Smooth muscle cell of the brain vasculature (primary cell): ENCODE measurements at places on chromosomes 2 and 18.

DNA sequence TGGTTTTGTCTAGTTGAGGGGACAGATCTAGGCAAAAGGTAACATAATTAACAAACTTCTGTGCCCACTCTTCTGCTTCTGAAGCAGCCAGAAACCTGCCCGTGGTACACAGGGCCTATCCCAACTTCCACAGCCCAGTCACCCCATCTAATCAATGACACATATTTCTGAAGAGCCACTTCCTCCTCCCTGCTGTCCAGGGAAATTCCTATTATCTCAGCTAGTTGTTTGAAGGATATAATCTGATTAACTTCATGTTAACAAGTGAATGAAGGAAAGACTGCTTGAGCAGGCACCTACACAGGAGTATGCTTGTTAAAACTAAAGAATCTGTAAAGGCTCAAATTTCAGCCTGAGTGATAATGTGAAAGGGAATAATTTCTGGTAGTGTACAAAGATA is 61.4 kb downstream of the CCDC148 start:
- no peak for DNase-seq

- peak; percentile 58 for DNase-seq
Observed at GRCh38 chr18:49486953-49487710, at the start of gene C18orf32. Gene C18orf32 (minus strand): TSS chr18:49487234. CDS start chr18:49483748, 3,486 bp downstream.

GRCh38 chr2:8408560-8409460 is 273.0 kb upstream of the ID2 start:
- no peak for DNase-seq

GRCh38 chr2:69376403-69376802 is 10.6 kb downstream of the GFPT1 start:
- DNase-seq = no peak

DNA sequence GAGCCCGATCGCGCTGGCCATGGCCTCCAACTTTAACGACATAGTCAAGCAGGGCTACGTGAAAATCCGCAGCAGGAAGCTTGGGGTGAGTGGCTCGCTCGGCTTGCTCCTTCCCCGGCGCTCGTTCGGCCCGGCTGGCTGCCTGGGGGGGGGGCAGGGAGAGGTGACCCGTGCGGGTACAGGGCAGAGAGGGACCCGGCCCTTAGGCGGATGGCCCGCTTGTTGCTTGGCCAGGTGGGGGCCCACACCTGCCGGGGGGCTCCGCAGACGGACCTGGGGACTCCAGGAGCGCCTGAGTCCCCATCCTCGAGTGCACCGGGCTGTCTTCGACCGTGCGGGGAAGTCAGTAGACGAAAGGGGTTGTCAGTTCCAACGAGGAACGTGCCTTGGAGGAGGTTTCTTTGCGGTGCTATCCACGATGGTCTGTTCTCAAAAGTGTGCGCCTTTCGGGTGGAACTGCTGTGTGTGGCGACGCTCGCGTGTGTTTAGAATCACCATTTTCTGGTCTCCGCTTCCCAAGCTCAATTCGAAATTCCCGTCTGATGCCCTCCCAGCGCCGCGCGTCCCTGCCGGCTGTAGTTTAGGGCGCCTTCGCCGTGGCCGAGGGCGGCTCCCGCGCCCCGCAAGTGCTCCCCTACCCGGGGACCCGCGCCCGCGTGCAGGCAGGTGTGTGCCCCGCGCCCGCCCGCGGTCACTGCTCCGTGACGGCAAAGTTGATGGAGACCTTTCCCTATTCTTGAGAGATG is 711 bp downstream of the DOK6 start:
- no peak for DNase-seq

DNA sequence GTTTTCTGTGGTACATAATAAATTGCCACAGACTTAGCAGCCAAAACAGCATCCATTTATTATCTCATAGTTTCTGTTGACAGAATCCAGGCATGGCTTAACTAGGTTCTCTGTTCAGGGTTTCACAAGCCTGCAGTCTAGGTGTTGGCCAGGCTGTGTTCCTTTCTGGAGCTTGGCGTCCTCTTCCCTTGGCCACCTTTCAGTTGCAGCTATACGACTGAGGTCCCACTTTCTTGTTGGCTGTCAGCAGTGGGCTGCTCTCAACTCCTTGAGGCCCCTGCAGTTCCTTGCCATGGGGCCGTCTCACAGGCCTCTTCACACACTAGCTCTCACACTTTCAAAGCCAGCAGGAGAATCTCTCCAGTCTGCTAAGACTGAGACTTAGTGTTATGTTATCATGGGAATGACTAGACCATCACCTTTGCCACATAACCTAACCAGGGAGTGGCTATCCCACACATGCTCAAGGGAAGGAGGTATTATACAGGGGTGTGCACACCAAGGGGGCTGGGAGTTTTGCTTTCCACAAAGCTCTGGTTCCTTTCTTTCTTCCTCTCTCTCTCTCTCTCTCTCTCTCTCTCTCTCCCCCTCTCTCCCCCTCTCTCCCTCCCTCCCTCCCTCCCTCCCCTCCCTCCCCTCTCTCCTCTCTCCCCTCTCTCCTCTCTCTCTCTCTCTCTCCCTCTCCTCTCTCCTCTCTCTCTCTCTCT is 15.8 kb downstream of the RIOK3 start:
- DNase-seq = no peak

DNA sequence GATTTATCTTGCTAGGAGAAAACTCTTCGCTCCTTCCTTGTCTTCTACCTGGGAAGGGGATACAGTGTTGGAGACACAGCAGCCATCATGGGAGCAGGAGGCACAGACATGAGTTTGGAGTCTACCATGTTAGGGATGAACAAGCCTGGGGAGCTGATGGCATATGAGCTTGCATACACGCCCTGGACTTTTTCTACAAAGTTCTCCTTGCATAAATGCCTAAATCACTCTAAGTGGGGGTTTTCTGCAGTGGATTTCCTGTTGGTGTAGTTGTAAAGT is 3.6 kb upstream of the HS1BP3 start:
- no peak for DNase-seq

GRCh38 chr2:77977471-77978063 is 455.4 kb upstream of the LRRTM4 start:
- no peak for DNase-seq

DNA sequence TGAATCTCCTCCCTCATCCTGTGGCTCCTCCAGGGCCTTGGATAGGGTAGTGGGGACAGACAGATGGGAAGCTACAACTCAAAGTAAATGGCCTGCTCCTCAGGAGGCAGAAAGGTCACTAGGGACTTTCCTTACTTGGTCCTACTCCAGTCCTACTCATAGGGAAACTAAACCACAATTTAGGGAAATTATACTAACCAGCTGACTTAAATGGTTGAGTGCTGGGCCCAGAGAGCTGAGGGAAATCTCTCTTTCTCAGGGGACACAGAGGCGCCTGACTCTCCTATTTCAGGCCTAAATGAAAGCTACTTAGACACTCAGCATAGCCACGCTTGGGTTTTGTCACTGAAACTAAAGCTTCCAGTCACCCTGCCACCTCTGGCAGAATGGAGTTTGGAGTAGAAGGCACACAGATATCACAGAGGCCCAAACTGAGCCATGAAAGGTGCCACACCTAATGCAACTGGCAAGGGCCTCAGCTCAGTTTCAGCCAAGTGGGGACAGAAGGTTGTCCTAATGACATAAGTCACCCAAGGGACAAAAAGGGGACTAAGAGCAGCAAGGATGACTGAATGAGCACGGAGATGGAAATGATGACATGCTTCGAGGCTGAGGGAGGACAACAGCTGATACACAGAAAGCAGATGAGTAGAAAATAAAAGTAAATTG is 24.0 kb downstream of the CERKL start:
- no peak for DNase-seq

GRCh38 chr2:43343573-43344304 is 117.3 kb upstream of the ZFP36L2 start:
- no peak for DNase-seq

- no peak for DNase-seq
Observed at GRCh38 chr18:56128153-56128791, 510.1 kb downstream of the TXNL1 start.

DNA sequence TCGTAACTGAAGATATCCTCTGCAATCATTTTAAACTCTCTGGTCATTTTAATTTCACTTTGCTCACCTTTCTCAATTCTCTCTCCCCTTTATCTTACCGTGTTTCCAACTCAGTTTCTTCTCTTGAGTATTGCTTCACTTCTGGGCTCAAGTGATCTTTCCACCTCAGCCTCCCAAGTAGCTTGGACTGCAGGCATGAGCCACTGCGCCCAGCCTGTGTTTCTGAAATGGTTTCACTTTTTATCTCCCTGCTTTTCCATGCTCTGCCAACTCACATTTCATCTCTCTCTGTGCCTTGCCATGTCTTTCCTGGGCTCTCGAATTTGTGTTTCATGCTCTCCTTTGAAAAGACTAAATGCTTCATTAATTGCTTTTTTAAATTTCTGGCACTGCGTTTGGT is 30.5 kb upstream of the TMEM131 start:
- no peak for DNase-seq

GRCh38 chr2:207226243-207226642 is 60.5 kb upstream of the KLF7 start:
- DNase-seq = no peak

- DNase-seq = no peak
Observed at GRCh38 chr2:96631804-96632435, 6.2 kb downstream of the KANSL3 start.

DNA sequence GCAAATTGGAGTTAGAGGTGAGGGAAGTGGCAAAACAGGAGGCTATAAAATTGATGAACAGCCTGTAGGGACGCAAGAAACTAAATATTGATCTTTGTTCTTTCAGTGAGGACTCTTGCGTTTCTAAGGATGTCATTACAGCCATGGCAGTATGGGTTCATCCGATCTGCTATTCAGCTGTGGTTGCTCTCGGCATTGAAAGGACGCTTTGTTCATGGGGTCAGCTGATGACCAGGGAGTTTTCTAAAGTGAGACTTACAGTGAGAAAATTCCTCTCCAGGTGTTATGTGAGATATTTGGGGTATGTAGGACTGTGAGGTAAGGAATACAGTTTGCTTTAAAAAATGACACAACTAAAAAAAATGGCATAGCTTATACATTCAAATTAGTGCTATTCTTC is 52.7 kb upstream of the PELI1 start:
- no peak for DNase-seq

DNA sequence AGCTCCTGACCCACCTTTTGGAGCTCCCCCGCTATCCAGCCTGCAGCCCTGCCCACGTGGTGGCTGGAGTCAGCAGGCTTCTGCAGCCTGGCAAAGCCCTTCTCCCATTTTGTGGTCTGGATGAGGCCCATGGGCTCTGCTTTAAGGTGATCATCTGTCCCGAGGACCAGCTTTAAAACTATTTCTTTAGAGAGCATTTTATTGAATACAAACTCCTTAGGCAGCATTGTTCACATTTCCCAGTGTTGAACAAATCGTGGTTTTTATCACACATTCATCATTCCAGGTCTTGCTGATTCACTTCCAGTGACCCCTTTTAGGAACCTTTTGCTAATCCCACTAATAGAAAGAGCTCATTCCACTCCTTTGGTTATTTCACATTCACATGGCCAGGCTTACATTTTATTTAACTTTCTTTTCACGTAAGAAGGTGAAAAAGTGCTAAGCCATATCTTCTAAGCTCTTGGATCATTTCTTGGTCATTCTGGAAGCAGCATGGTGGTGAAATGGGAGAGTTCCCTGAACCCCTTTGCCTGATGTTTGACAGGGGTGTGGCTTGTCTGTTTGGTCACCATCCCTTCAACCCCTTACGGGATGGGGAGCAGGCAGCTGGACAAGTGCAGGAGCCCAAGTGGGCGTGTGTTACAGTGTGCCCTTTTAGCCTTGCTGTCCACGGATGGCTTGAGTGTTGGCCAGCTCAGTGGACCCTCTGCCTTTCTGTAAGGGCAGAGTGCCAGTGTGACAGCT is 80.4 kb upstream of the RAPGEF4 start:
- DNase-seq = no peak

- no peak for DNase-seq
Observed at GRCh38 chr2:68604077-68604476, 39.3 kb upstream of the PROKR1 start.

- DNase-seq = no peak
Observed at GRCh38 chr2:186562209-186562578, 27.7 kb upstream of the ITGAV start.

DNA sequence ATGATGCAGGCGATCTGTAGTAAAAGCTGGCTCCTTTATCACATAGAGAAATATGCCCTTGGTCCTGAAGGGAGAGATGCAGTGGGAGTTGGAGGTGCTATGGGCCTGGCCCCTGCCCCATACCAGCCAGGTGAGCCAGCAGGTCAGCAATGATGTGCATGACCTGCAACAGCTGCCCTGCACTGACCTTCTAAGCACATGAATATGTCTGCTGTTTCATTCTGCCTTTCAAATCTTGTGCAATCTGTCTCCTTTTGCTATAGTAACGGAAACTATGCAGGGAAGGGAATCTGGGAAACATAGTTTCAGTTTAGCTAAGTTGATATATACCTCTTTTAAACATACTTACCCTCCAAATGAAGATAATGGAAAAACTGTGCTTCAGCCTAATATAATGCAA is 235.2 kb downstream of the TDRD15 start:
- no peak for DNase-seq

GRCh38 chr2:108320326-108320922 is 31.7 kb downstream of the SULT1C2 start:
- no peak for DNase-seq

- no peak for DNase-seq
Observed at GRCh38 chr2:179927041-179927440, 65.6 kb upstream of the ZNF385B start.

DNA sequence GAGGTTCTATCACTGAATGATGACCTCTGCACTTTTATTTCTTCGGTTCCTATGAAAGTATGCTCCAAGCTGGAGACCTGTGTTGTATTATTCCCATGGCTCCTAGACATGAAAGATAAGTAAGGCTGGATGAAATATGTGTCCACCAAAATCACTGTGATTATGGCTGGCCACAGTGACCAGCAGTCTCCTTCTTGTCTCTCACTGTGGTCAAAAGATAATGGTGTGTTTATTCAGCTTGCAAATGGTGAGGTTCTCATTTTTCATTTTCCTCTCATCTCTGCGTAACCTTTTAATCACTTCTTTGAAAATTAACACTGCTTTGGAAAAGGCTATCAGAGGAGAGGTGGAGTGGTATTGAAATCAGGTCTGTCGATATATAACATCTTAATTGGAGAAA is 107.8 kb upstream of the DAPL1 start:
- no peak for DNase-seq

- no peak for DNase-seq
Observed at GRCh38 chr18:35827903-35828275, 144.6 kb upstream of the RMP24 start.

DNA sequence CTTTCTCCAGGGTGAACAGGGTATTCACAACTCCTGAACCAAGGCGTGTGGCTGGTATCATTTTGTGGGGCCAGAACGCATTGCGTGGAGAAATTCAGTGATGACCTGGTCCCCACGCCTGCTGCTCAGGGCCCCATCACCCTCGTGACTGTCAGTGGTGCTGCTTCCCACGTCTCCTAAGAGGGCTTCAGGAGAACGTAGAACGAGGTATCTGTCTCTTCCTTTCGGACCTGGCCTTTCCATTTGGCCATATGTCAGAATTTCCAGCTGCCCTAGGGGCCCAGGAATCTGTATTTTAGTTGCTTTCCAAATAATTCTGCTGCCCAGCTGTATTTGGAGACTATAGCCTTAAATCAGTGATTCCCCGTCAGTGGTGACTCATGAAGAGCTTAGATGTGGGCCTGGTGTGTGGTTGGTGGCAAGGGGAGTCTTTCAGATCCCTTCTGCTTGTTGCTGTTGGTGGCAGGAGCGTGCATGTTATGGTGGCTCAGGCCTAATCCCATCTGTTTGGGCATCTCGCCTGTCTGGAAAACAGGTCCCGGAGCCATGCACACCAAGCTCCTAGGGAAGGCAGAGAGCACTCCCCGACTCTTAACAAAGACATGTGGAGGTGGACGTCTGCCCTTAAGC is 56.4 kb downstream of the NPAS2 start:
- DNase-seq = no peak

GRCh38 chr2:151637271-151637781 is 97.0 kb downstream of the NEB start:
- DNase-seq = no peak

GRCh38 chr2:229980431-229981184 is 58.3 kb downstream of the FBXO36 start:
- DNase-seq = peak; percentile 37
